ENCODE measurements at places on chromosomes 2 and 18.

- DNase-seq: no peak
These were observed 138.6 kb upstream of the GLI2 start for GRCh38 chr2:120596990-120597594.

- no peak for DNase-seq
These were observed 16.1 kb downstream of the ARHGAP28 start for GRCh38 chr18:6745504-6746031.

GRCh38 chr18:45207328-45207727 lies 407.9 kb upstream of the SLC14A2 start:
- DNase-seq: no peak

DNA sequence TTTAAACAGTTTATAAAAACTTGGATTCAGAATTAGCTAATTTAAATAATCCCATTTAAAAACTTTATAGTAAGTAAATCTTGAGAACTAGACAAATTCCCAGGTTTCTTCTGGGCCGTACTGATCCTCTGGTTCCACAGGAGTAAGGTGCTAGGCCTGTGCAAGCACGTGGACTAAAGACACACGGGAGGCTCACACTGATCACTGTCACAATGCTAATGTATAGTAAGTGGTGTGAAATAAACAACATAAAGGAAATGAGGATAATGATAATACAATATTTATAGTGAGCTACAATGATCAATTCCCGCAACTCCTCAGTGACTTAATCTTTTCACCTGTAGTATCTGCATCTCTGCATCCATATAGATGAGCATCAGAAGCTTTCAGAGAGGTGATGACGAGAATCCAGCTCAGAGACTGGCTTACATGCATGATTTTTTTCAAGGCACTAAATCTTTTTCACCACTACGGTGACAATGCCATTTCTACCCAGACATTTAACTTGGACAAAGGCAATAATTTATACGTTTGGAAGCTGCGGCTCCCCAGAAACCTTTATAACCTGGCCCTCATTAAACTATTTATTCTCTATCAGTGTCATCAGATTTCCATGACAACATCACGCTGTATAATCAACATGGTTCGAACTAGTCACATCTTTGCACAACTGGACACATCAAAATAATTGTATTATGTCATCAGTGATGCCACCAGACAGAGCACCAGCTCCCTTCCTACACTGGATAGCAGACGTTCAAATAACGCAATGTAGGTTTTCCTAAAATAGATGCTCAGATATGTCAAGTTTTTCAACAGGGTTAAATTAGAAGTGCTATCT lies 196.2 kb downstream of the ZNF385B start:
- DNase-seq: no peak

- DNase-seq: no peak
These were observed 25.7 kb downstream of the BCL11A start for GRCh38 chr2:60527762-60528161.

GRCh38 chr2:238250896-238251295 lies 11.1 kb upstream of the HES6 start:
- DNase-seq: no peak

- DNase-seq: no peak
These were observed 66.7 kb downstream of the RTN4 start for GRCh38 chr2:54983345-54984220.

DNA sequence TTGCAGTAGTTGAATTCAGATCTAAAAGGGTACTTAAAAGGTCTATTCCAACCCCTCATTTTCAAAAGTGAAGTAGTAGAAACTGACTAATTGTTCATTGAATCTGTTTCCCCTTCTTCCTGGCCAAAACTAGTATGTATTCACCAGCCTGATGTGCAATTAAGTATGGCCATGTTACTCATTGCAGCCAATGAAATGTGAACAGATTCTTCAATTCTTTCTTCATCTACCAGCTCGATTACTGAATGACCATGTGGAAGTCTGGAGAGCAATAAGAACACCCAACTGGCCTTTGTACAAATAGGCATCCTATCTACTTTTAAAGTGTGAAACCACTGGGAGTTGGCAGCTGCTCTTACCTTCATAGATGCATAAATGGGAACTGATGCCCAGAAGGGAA lies 449.0 kb upstream of the ID2 start:
- DNase-seq: no peak

All from ELF-1 (cell line).